ENCODE measurements at places on chromosomes 3 and 15.

- no peak for DNase-seq
Measured at GRCh38 chr3:188296761-188297612, 143.0 kb downstream of the LPP start.

- DNase-seq = no peak
Measured at GRCh38 chr3:61454801-61455200, 106.6 kb upstream of the PTPRG start.

DNA sequence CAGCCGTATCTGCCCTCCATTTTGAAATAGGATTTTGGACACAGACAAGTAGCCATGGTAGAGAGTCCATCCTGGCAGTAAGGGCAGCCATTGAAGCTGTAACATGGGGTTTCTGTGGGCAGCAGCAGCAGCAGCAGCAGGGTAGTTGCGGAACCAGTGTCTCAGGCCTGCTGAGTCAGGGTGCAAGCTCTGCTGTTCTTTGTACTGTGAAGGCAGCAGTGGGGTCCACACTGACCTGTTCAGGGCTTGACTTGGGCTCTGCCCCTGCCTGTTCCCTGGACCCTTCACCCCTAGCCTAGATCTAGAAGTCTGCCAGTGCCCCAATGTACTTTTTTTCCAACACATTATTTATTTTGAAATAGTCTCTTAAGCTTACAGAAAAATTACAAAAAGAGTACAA lies 9.7 kb downstream of the PEX5L start:
- no peak for DNase-seq

DNA sequence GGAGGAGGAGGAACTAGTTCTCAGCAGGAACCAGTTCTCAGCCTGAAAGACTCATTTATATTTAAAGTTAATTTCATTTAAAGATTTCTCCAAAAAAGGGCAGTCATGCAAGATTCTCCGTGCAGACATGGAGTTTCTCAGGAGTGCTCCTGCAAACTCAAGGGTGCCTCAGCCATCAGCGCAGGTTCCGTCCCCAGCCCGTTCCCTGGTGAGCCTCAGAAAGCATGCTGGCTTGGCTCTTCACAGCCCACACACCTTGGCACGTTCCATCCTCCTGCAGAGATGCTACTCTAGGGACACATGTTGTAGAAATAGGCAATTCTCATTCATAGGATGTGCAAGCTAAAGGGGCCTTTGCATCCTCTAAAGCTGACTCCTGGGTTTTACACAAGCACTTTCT lies 123.0 kb downstream of the LIPC start:
- DNase-seq = no peak

GRCh38 chr3:33722626-33723370 lies 4.7 kb upstream of the CLASP2 start:
- DNase-seq = no peak

GRCh38 chr3:121482660-121483059 lies 63.1 kb downstream of the POLQ start:
- no peak for DNase-seq

DNA sequence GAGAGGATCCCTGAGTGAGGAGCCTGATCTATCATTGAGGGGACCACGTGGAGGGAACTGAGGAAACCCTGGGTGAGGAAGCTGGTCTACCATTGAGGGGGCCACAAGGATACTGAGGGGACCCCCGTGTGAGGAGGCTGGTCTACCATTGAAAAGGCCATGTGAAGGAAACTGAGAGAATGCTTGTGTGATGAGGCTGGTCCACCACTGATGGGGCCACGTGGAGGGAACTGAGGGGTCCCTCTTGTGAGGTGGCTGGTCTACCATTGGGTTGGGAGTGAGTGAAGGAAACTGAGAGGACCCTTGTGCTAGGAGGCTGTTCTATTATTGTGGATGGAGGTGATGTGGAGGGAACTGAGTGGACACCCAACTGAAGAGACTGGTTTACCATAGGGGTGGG lies 161.3 kb downstream of the FBLN2 start:
- no peak for DNase-seq

DNA sequence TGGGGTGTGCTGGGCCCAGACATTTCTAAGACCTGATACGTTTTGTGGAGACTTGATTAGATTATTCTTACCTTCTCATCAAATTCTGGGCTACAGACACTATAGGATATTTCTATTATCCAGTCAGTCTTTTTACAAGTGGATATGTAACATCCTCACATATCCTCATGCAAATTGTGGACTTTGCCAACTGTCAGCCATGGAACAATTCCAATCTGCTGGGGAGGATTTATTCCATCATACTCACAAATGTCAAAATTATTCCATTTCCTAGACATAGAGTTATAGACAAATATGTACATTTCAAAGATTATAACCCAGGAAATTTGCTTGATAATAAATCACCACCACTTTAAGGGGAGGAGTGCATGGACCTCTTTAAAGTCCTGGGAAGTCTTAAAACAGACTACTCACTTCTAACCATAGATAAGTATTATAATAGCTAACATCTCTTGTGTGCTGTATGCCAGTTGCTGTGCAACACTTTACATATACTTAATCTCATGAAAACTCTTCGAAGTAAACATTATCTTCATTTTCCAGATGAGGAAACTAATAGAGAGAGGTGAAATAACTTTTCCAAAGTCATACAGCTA lies 44.4 kb downstream of the CADPS start:
- DNase-seq = no peak

- DNase-seq = no peak
Measured at GRCh38 chr15:73682600-73683090, 1.5 kb upstream of the CD276 start.

- no peak for DNase-seq
Measured at GRCh38 chr3:160486459-160486869, 36.9 kb upstream of the TRIM59 start.

GRCh38 chr3:13415997-13416793 lies 3.9 kb downstream of the NUP210 start:
- no peak for DNase-seq

- DNase-seq = peak; percentile 84
Measured at GRCh38 chr3:122258757-122259371, 66.2 kb upstream of the CSTA start.

GRCh38 chr3:62538691-62539356 lies 165.5 kb upstream of the FEZF2 start:
- DNase-seq = no peak

- DNase-seq = no peak
Measured at GRCh38 chr15:29835301-29835700, 13.0 kb upstream of the TJP1 start.

GRCh38 chr15:62985768-62986167 lies 56.8 kb upstream of the TPM1 start:
- DNase-seq = no peak

- DNase-seq = no peak
Measured at GRCh38 chr3:68931406-68932149, 769 bp downstream of the TAFA4 start.

DNA sequence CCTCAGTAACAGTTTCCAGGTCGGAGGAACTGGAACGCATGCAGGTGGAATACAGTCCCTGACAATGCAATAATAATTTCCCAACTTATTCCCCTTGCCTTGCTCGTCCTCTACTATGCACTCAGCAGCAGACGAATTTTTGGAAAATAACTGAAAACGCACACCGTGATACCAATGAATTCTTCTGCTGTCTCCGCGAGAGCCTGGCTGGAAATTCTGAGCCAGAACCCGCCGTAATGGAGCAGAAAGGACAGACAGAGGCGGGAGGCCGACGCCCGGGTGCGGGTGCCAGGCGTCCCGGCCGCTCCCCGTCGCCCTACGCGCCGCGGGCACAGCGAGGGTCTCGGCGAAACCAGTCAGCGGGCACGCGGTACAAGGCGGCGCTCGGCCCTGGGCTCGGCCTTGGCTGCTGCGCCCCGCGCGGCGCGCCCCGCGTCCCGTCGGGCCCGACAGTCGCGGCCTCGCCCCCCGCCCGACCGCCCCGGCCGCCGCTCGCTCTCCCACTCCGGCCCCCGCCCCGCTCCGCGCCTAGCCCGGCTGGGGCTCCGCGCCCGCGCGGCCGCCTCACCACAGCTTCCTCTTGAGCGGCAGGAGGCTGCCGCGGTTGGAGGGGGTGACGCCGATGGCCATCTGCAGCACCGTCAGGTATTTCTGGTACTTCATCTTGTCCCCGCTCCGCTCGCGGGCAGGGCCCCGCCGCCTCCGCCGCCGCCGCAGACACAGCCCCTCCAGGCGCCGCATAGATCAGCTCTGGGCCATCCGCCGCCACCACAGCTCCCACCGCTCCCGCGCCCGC lies 114.5 kb upstream of the GOLGA8J start:
- no peak for DNase-seq

- no peak for DNase-seq
Measured at GRCh38 chr3:189901481-189901880, 219.2 kb downstream of the P3H2 start.

GRCh38 chr3:6717026-6717943 lies 143.6 kb upstream of the GRM7 start:
- no peak for DNase-seq

DNA sequence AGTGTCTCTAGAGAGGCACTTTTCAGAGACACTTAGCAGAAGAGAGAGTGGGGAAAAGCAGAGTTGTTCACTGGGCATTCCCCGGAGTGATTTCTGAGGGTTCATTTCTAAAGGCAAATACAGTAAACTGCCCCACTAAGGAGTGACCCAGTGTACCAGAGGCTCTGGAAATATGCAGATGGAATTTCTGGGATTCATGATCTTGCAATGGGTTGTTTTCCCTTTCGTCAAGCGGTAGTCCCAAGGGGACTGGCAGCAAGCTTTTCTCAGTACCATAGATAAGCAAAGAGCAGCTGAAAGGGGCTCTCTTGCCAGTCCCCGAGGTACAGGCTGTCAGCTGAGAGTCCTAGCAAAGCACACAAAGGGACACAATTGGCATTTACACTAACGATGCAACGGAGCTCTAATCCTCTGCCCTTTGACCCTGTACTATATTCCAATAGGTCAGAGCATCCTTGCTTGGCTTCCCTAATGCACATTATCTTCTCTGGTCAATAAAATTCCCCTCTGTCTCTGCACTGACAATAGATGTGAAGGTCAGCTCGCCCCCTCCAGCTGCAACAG lies 155.6 kb downstream of the SEMA6D start:
- DNase-seq = no peak

DNA sequence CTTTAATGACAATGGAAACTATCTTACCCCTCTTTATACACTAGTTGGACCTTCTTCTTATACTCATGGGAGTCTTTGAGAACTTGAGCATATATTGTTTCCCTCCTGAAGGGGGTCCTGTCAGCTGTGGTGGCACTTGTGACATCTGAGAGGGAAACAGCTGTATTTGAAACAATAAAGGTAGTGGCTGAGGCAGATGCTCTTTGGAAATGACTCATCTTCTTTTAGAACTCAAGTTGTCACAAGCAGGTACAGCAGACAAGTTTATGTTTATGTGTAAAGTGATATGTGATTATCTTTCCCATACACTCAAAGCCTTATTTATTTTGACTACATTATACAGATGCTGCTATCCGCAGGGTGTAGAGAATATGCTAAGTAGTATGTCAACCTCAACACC lies 220.0 kb upstream of the GRM7 start:
- no peak for DNase-seq

DNA sequence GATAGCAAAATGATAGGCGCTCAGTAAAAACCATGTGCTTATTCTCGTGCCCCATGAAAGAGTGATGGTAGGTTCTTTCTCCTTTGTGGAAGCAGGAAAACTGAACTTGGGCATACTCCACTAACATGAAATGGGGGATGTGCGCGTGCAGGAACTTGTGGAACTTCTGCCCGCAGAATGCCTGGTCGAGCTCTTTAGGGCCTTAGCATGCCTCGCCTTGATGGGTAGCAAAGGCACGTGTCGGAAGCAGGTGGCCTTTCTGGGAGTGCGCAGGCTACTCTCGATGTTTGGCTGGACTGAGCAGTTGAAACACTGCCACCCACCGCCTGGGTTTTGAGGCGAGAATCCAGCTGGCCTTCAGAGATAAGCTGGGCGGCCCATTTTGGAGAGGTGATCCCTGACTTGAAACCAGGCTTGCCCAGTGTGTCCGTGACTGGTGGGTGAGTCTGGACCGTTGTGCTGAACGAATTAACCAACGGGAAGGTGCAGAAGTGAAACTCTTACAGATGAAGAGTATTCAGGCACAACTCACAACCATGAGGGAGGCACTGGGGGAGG lies 842 bp downstream of the PCCB start:
- DNase-seq = no peak

DNA sequence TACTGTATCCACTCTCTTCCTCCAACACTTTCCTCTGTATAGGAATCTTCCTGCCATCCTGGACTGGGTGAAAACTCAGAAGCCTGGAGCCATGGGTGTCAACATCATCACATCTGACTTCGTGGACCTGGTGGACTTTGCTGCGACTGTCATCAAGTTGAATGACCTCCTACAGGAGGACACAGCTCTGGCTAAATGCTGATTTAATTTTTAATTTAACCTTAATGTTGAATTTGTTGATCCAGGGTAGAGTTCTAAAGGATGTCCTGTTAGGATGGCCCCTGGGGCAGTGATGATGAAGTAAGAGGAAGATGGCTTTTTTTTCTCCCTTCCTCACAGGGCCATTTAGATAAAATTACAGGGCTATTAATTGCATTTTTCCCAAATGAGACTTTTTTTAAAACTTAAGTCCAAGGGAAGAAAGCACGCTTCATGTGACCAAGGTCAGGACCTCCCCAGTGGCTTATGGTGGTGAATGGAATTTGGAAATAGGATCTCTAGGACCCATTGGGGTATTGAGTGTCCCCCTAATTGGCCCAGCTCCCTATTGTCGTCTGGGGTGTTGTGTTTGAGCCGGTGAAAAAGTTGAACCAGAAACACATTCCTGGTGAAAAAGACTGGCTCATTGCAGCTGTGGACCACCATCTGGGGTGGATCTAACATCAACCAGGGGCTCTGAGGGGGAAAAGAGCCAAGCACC lies 125.7 kb upstream of the ZBED2 start:
- DNase-seq = no peak

DNA sequence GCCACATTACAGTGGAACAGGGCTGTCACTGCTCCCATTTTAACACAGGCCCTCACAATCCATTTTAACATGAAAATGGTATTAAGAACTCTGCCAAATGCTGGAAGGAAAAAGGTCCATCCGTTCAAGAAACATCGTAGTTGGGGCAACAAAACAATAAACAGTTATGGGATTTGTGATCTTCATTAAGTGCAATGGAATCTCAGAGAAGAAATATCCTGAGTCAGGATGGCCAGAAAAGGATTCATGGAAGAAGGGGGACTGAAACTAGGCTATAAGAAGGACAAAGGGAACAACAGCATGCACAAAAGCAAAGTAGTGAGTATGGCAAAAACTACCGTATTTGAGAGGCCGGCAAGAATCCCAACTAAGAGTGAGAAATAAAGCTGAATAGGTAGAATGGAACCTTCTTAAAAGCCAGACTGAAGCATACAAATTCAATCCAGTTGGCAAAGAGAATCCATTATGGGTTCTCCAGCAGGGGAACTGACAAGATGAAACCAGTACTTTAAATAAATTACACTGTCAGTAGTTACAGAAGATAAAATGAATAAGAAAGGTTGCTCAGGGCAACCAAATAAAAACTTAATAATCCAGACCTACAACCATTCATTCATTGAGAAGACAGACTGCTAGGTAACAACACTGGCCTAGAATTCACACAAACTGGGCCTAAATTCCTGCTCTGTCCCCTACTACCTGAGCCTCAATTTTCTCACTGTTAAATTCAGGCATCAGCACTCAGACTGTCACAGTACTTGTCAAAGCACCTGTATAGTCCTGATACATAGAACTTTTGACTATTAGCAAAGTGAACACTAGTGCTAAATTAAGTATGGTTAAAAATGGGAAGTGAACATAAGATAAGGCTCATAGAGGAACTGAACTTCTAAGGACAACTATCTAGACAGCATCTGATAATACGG lies 6.3 kb downstream of the TBL1XR1 start:
- DNase-seq = no peak
